Adrenal gland (tissue), 19 donors: ENCODE measurements at places on chromosomes 4 and X.

GRCh38 chr4:56093576-56093975 lies 144.8 kb downstream of the CEP135 start:
- no peak for DNase-seq

- DNase-seq = no peak
Observed at GRCh38 chr4:174201871-174202270, 81.6 kb downstream of the FBXO8 start.

DNA sequence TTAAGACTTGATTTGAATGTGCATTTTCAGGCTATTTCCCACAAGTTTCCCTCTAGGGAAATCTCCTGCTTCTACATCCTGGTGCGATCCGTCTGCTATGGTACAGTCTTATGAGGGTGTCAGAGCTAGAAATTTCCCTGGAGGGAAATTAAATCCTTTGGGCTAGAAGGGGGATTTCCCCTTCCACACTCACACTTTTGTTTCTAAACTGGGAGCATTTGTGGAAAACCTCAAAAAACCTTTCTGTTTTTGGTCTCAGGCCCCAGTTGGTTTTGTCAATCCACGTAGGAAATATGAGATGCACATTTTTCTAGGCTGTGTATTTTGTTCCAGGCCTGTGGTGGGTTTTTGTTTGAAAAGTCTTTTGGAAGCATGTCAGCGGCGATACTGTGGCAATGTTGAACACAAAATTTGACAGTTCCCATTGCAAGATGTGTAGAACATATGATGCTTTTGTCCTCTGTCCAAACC lies 17.8 kb downstream of the HMGB3 start:
- no peak for DNase-seq

- DNase-seq = no peak
Observed at GRCh38 chr4:110641218-110641617, 18.3 kb upstream of the PITX2 start.

DNA sequence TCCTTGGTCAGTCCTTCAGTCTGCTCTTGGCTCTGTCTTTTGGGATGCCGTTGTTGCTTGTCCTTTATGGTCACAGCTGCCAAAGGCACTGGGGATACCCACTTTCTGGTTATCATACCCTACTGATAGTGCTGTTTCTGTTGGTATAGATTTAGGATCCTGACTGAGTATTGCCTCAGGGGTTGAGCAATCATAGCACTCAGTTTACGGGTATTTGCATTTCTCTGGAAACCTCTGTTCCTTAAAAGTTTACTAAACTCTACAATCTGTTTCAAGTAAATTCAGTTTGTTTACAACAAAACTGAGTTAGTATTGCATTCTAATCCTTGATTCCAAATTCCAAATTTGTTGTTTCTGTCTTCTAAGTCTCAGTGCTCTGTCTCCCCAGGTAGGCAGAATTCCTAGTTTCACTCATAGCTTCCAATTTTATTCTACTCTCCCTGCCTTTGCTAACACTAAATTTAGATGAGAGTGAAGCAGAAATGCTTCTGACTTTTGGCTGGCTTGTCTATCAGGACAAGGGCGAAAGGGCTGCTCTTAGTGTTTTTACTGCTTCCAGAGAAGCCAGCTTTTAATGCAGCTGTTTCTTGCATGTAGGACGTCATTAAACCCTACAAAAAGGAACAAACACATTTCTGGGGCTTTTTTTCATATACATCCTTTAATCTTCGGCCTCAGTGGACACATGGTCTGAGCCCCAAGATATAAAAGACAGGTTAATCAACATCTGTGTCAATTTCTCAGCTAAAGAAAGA lies 17.2 kb upstream of the TET2 start:
- DNase-seq = no peak

DNA sequence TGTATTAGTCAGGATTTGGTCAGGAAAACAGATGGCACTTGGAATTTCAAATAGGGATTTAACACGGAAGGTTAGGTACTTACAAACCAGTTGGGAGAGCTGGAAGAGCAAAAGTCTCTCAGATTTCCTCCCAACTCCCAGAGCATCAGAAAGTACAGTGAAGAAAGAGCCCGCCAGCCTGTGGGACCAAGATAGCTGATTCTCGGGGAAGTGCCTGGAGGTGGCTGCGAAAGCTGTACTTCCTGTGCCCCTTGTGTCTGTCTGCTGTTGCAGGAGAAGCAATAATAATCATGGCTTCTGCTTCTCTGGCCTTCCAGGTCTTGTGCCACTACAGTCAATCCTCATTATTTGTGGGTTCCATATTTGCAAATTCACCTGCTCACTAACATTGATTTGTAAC lies 221.0 kb upstream of the BCOR start:
- DNase-seq = no peak
